ENCODE measurements at places on chromosomes 5 and 9.

DNA sequence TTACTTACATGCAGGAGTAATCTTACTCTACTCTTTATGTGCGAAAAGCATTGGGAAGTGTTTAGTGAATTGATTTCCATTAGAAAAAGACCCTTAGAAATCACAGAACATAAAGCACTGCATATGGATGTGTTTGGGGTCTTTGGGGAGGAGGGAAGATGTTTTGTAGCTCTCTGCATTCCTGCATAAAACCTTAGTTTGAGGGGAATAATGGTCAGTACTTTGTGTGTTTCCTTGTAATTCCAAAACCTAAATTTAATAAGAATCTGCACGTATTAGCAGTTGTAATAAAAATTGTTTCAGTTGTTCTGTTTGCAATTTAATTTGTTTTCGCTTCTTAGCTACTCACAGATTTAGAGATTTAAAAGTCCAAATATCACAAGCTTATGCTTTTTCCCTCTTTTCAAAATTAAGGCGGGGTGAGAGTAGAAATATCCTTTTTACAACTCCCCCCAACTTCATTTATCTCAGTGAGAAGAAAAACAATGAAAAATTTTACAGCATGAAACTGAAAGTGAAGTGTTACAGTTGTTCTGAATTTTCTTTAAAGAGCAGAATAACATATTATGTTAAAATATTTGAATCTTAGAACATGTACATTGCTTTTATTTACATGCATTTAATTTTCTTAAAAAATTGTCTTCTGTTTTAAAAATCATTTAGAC lies 143.8 kb downstream of the SMARCA2 start:
- no peak for DNase-seq

- DNase-seq, result no peak
Observed at GRCh38 chr9:1759009-1759408, 256.1 kb upstream of the SMARCA2 start.

- no peak for DNase-seq
Observed at GRCh38 chr5:9157811-9158210, 388.1 kb downstream of the SEMA5A start.

- no peak for DNase-seq
Observed at GRCh38 chr9:133248726-133249295, 26.2 kb downstream of the ABO start.

DNA sequence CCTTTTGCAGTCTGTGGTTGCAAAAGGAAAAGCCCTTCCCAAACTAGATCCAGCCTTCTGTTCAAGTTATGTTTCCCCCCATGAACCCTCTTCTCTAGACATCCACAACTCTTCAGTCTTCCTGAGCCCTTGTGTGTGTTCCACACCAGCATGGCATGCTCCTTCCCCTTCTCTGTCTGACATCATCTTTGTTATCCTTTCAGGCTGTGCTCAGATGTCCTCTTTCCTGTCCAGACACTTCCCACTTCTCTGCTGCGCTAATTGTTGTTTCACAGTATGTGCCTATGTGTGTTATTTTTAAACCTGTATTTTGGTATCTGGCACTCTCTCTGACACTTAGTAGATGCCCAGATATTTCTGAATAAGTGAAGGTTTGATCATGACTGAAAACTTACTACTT lies 38.2 kb downstream of the FOCAD start:
- peak; percentile 74 for DNase-seq

- DNase-seq, result no peak
Observed at GRCh38 chr5:95904827-95905226, 56.8 kb downstream of the ELL2 start.

DNA sequence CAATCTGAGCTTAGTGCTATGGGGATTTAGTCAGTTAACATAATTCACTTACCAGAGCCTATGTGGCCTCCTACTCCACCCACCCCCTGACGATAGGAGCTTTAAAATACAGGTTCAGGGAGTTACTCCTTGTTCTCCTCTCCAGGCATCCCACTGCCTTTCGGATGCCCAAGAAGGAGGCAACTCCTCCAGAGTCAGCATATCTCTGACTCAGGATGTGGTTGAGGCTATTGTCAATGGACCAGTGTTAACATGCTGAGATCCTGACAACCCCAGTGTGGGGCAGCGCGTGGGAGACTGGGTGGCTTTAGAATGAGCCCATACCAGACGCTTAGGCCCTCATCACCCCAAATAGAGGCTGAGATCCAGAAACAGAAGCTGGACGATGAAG lies 27.4 kb downstream of the BICD2 start:
- DNase-seq, result no peak

DNA sequence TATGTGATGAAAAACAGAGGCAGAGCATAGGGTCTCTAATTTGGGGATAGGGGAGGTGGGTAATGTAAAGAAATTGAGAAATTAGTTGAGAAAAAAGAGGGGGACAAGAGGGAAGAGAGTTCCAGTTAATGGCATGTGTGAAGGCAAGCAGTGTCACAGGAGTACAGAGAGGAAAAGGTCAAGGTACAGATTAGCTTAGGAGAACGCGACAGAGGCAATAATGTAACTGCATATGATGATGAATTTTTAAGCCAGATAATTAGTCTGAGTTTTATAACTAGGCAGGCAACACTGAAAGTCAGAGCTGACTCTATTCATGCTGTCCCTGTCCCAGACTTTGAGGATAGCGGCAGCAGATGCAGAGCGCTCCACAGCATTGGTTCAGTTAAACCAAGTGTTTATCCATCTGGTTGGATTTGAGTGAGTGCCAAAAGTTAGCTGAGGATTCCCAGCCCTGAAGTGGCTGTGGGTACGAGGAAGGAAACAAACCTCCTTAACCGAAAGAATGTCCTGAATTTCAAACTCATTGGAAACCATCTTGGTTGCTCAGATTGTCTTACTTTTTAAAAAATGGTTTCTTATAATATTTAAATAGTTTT lies 315.2 kb downstream of the ARHGAP26 start:
- no peak for DNase-seq

DNA sequence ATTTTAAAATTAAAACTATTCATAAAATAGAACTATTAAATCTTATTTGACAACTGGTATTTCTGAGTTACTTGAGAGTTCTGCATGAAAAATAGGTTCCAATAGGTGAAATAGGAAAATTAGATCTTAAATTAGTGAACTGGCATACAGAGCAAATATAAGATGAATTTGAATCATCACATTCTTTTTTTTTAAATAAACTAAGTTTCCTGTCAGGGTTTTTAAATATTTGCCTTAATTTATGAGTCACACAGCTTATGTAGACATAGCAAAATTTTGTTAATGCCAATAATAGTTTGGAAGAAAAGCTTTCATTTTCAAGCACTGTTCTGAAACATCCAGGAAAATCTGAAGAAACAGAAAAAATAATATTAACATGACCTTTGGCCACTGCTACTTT lies 311.7 kb upstream of the HAPLN1 start:
- DNase-seq, result peak; percentile 50

DNA sequence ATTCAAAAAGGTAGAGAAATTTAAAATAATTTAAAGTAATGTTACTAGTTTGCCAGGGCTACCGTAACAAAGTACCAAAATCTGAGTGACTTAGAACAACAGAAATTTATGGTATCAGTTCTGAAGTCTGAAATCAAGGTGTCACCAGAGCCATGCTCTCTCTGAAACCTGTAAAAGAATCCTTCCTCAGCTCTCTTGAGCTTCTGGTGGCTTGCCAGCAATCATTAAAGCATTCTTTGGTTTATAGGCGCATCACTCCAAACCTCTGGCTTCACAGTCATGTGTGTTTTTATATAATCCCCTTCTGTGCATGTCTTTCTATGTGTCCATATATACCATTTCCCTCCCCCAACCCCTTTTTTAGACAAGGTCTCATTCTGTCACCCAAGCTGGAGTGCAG lies 220.3 kb downstream of the COX7C start:
- no peak for DNase-seq

DNA sequence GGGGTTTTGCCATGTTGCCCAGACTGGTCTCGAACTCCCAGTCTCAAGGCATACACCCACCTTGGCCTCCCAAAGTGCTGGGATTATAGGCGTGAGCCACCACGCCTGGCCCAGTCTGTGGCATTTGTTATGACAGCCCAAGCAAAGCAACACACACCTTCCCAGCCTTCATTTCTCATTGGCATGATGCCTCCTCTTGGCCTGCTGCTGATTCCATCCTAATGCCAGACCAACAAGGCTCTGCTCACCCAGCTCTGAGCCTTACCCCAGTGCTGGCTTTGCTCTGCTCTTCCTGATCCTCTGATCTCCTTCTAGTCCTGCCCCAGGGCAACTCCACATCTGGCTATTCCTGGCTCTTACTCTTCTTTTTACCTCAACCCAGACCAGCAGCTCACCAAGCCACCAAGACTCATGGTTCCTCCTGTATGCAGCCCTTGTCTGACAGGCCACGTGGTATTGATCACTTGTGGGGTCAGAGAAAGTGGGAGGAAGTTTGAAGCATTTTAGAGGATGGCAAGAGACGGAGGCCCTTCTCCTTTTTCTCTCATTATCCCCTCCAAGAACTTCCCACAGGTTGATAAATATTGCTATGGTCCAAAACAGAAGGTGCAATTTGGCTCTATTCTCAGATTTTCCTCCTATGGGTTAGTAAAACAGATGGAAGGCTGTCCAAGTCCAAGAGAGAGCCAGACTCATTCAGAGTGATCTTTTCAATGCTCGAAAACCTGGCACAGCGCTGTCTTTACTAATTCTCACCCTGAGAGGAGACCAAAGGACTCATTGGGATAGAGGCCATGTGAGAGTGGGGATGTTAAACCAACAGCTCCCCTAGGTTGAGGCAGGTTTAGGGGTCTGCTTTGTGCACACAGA lies 958 bp downstream of the CD180 start:
- no peak for DNase-seq

DNA sequence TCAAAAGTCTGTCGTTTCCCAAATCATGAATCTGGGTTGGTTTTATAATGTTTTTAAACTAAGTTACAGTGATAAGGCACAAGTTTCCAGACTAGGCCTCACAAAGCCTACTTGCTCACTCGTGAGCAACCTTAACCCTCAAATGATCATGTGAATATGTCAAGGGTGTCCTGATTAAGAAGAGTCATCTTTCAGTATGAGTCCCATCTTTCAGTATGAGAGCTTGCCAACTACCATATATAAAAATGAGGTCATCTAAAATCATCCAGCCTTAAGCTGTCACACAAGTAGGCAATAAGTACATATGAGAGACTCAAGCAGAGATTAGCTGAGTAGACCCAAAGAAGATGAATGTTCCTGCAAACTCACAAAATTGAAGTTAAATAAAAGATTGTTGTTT lies 668.4 kb upstream of the FAM174A start:
- DNase-seq, result no peak

DNA sequence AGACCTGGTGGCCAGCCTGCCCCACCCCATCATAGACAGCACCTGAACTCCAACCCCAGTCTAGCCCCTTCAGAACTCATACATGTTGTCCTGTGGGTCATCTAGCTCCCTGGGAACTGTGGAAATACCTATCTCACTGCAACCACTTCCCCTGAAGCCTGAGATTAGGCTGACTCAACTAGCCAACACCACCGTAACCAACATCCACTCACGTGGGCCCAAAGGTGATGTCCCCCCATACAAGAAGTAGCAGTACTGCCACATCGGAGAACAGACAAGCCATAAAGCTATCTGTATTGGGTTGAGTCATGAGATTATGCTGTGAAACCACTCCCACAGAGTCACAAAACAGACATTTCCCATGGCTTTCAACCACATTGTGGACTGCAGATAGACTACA lies 46.6 kb downstream of the OSMR start:
- no peak for DNase-seq

- DNase-seq, result no peak
Observed at GRCh38 chr9:2718001-2718697, 839 bp downstream of the KCNV2 start.

DNA sequence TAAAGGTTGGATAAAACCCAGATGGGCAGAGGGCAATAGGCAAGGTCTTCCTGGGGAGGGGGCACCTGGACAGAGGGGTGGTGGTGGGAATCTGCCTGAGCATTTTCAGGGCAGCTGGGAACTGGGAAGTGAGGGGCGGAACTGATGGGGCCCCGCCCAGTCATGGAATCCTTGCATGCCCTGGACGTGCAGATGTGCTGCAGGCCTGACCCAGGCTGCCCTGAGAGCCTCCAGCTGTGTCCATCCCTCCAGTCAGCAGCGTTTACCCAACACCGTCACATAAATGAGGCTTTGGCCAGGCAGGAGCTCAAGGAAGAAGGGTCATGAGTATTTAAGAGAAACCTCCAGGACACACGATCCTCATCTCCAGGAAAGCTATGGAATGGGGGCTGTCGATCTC lies 70.3 kb downstream of the DAB2IP start:
- no peak for DNase-seq

- no peak for DNase-seq
Observed at GRCh38 chr5:135329913-135330797, 68.9 kb downstream of the MACROH2A1 start.

DNA sequence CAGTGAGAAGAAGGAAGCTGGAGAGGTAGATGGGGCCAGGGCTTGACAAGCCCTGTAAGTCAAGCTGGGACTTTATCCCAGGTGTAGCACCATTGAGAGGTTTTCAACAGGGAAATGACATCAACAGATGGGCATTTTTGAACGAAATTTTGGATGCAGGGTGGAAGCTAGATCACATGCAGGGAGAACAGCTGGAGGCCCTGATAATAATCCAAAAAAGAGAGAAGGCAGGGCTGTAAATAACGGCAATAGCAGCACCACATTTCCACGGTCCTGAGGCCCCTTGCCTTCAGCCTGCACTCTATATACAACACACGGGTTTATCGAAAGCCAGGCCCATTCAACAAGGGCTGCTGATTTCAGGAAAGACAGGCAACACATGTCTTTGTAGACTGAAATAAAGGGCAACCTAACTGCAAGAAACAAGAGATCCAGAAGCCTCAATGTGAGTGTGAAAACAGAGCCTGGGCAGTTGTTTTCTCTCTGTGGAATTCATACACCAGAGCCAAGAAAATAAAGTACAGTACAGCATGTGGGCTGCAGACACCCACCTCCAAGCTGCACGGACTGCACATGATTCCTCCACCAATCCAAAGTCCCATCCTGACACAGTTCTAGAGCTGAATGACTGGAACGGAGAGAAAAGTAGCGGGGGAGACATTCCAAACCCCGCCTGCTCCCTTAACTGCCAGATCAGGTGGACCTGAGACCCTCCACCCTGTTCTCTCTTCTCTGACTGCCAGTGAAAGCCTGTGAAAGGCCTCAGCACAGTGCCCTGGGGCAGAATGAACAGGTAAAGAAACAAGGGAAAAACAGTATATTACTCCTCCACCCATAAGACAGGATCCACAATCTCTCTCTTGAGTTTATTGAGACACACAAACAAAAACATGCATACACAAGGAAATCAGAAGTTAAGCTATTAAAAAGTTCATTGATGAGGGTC lies 36.3 kb downstream of the KLHL3 start:
- peak; percentile 60 for DNase-seq

DNA sequence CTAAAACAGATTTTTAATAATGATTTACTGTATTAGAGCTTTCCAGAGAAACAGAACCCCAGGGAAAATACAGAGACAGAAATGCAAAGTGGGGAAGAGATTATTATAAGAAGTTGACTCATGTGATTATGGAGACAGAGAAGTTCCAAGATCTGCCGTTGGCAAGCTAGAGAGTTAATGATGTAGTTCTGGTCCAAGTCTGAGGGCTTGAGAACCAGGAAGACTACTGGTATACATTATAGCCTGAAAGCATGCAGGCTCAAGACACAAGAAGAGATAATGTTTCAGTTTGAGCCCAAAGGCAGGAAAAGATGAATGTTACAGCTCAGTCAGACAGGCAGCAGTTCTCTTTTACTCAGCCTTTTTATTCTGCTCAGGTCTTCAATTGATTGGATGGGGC lies 98.8 kb upstream of the NFIL3 start:
- DNase-seq, result no peak

Data from endothelial cell of umbilical vein (primary cell).